NCI-H1694 (cell line): ENCODE measurements at places on chromosomes 6 and 20.

DNA sequence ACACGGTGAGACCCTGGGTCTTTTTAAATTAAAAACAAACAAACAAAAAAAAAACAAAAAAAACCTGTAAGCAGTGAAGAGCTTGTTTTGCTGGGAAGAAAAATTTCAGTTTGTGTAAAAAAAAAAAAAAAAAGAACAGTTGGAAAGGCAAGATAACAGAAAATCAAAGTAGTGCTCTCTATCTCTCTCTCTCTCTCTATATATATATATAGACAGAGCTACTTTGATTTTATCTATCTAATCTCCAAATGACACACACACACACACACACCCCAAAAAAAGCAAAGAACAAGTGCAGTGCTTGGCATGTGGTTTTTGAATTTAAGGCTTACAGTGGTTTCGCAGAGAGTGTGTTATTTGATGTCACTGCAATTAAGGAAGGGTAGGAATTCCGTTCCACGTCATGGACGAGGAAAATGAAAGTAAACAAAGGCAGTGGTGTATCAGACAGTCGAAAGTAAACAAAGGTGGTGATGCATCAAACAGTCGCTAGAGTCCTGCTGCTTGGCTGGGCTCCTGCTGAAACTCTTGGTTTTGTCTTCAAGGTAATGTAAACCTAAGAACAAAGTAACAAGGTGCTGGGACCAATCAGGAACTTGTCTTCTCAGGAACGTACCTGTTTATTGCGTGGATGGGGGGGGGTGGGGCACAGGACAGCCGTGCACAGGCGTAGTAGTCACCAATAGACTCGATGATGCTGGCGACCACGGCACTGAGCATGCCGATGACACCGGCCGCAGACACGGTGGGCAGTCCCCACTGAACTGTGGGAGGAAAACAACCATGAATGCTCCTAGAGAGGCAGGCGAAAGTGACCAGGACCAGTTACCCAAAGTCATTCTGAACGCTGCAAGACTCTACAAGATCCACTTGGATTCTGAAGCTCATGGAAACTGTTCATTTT lies 131.8 kb downstream of the SLC23A2 start:
- no peak for DNase-seq

DNA sequence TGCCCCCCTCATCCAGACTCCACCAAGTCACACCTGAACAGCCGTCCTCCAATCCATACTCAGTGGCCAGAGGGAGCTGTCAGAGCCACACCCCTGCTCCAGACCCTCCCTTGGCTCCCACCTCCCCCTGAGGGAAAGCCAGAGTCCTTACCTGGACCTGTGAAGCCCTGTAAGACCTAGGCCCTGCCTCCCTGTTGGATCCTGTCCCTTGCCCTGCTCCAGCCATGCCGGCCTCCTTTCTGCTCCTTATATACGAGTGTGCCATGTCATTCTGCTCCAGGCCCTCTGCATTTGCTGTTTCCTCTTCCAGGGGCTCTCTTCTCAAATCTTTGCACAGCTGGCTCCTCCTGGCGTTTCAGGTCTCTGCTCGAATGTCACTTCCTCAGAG lies 100.3 kb upstream of the MYL9 start:
- DNase-seq = no peak

- no peak for DNase-seq
Measured at GRCh38 chr6:90263633-90264032, 33.0 kb downstream of the BACH2 start.

GRCh38 chr6:168194732-168195567 lies 115.9 kb upstream of the FRMD1 start:
- no peak for DNase-seq

DNA sequence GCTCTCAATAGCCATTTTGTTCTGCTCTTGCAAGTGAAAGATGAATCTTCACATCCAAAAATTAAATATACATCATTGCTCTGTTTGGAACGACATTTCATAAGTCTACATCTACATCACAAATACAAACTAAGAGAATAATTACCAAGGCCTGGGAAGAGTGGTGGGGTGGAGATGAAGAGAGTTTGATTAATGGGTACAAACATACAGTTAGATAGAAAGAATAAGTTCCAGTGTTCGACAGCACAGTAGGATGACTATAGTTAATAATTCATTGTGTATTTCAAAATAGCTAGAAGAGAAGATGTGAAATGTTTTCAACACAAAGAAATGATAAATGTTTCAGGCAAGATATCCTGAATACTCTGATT lies 38.0 kb upstream of the CAP2 start:
- DNase-seq = no peak

DNA sequence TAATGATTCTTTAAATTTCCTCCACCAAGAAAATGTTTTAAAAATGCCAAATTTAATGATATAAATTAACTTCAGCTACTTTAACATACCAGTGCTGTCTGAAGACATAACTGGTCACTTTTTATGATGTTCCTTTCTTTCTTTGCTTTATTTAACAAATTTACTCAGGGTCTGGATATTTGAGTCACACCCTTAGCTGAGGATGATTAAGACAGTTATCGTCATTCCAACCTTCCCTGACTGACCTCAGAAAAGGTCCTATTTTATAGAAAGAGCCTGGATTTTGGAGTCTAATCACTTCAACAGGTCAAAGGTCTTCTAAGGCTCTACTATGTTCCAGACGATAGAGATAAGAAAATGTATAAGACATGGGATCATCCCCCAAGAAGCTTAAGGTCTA lies 47.4 kb upstream of the CEP162 start:
- no peak for DNase-seq

DNA sequence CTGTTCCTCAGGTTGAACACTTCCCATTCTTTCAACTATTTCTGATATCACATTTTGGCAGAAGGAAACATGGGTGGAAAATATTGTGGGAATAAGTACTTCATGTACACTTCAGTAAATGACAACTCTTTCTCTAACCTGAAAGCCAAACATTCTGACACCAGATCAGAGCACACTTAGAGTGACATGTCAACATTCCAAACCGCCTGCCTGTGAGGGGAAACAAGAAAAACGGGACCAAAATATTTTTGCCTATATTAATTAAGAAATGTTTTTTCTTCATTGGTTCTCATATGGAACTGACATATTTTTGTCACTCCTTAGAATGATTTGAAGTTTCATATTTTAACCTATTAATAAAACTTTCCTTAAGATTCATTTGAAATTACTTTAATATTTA lies 483.1 kb downstream of the MAFB start:
- DNase-seq = no peak

GRCh38 chr20:24135781-24136180 lies 147.2 kb upstream of the GGTLC1 start:
- DNase-seq = no peak

GRCh38 chr6:166861304-166861703 lies 95.0 kb downstream of the RNASET2 start:
- DNase-seq = no peak

GRCh38 chr20:25534845-25535244 lies 50.5 kb downstream of the NINL start:
- DNase-seq = no peak

GRCh38 chr6:27392623-27393022 lies 4.1 kb downstream of the ZNF391 start:
- no peak for DNase-seq

DNA sequence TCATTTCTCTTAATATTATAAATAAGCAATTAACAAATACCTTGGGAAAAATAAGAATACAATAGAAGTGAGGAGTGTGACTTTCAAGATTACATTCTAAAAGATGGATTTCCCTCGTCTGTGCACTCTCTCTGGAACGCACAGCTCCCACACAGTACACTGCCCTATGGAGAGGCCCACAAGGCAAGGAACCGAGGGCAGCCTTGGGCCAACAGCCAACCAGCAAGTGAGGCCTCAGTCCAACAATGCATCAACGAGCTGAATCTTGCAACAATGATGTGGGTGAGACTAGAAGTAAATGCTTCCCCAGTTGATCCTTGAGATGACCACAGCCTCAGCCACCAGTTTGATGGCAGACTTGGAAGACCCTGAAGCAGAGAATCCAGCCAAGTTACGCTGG lies 34.5 kb upstream of the AVP start:
- no peak for DNase-seq

DNA sequence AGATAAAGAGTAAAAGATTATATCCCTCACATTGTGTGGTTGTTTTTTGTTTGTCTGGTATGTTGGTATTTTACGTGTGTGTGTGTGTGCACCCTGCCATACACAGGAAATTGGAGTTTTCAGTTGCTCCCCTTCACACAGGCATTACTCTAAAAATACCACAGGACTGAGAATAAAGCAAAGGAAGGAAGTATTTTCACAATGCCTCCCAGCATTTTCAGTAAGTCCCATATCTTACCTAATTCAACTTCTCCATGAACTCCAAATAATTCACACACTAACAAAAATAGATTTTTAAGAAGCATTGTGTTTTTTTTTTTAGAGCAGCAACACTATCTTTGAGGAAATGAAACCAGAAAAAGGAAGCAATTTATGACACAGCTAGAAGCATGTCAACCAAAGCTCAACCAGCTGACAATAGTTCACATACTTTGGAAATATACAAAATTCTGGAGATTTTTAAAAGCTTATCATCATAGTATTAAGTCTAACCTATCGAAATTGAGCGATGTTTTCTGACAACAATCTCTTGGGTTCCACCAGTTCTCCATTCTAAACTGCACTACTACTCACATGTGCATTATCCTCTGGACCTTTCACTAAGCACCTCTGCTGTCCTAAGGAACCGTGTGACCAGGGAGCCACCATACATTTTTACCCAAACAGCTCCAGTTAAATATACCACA lies 2.1 kb downstream of the UBE2J1 start:
- DNase-seq = no peak

GRCh38 chr20:7672571-7672970 lies 267.7 kb downstream of the HAO1 start:
- no peak for DNase-seq

DNA sequence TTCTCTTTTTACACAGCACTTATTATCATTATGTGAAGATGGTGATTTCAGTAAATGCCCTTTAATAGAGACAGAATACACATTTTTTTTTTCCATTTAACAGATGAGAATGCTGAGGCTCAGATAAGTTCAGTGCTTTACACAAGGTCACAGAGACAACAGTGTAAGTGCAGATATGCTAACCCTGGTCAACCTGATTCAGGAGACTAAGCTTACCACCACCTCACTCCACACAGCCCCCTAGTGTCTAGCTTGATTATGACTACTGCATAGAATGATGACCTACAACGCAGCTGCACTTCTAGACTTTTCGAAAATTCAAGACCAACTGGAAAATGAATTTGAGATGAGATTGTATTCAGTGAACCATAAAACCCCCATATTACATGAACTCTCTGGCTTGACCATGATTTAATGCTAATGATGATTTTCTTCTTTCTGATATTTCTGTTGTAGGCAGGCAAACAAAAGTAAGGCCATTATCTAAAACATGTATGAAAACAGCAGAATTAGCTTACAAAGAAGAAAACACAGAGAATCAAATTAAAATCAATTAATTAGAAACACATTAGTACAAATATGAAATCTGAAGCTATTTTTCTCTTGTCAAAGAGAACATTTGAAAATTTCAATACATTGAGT lies 212.1 kb upstream of the PHACTR1 start:
- no peak for DNase-seq

DNA sequence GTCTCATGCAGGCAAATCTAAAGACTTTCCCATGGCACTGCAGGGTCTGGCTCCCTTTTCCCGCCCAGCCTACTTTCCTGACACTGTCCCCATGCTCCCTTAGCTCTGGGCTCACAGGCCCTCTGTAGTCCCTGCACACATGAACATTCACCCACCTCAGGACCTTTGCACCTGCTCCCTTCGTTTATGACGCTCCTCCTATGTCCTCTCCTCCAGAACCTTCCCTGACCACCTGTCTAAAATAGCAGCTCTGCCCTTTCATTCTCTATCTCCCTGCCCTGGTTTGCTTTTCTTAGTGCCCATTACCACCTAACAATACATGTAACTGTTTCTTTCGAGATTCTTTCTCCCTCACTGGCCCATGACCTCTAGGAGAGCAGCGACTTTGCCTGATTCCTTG lies 22.3 kb downstream of the HM13 start:
- no peak for DNase-seq

DNA sequence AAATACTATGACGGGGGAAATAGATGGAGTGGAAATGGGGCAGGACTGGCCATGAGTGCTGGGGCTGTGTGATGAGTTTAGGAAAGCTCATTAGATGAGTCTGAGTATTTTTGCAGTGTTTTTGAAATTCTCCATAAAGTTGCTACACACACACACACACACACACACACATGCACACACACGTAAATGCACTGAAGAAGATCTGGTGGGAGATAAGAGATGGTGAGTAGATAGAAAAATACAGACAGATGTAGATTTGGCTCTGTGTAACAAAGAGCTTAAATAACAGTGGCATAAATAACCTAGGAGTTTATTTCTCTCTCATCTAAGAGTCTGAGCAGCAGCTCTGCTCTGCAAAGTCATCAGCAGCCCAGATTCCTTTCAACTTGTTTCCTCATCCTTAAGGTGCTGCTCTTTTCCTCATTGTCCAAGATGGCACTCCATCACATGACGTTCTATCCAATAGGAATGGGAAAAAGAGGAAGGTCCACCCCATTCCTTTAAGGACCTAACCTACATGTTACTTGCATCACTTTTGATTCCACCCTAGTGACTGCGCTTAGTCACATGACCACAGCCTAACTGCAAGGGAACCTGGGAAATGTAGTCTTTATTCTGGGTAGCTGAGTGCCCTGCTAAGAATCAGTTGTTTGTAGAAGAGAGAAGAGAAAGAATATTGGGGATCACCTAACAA lies 76.4 kb downstream of the EYA2 start:
- DNase-seq = no peak

GRCh38 chr20:39524371-39524911 lies 562.3 kb downstream of the DHX35 start:
- no peak for DNase-seq

GRCh38 chr6:132287101-132287500 lies 114.2 kb downstream of the MOXD1 start:
- no peak for DNase-seq

GRCh38 chr6:117776441-117776840 lies 101.2 kb downstream of the NUS1 start:
- DNase-seq = no peak
